Occipital lobe (tissue), 3 donors: ENCODE measurements at places on chromosomes 1 and 21. TPM values are rescaled to one million over a fixed set of nuclear protein-coding genes. Genes with fewer than 3 reads are reported as not detected.

C1orf74 gene
- total RNA-seq: 2.8 TPM

ZNF648 gene
- total RNA-seq: 0.31 TPM

HSPG2 gene
- total RNA-seq: 3.7 TPM

TRIM67 gene
- 44.9 TPM for total RNA-seq

SNX7 gene
- 163 TPM for total RNA-seq

RPE65 gene
- total RNA-seq: 0.16 TPM

CFHR3 gene
- total RNA-seq: not detected

SHISAL2A gene
- total RNA-seq: not detected

DNA sequence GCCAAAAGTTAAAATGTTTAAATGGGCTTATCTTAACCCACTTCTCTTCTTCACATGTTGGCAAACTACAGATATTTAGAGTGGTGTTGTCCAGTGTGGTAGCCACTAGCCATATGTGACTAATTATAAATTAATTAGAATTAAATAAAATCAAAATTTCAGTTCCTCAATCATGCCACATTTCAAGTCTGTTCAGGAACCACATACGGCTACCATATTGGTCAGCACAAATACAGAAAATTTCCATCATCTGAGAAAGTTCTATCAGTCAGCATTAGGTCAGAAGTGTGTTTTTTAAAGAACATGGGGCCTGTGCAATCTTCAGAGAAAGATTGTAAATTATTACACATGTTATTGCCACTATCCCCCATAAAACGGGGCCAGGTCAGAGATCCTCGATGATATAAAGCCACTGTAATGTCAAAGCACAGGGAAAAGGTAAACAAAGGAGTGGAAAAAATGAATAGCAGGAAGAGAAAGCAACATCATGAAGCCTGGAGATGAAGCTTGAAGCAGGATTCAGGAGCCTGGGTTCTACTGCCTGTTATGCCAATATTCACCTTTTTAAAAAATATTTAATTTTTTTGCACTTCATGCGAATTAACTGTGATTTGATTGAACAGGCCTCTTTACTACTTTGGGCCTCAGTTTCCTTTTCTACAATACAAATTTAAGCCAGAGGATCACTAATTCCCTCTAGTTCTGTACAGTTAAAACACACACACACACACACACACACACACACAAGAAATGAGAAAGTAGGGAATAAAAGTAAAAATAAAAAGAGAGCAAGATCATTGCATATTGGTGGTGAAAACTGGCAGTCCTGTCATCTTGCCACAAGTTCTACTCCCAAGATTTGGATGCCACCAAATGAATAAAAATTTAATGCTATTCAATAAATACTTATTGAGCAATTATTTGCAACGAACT lies 2.3 kb downstream of the RSBN1 start:
- no peak for DNase-seq

DNA sequence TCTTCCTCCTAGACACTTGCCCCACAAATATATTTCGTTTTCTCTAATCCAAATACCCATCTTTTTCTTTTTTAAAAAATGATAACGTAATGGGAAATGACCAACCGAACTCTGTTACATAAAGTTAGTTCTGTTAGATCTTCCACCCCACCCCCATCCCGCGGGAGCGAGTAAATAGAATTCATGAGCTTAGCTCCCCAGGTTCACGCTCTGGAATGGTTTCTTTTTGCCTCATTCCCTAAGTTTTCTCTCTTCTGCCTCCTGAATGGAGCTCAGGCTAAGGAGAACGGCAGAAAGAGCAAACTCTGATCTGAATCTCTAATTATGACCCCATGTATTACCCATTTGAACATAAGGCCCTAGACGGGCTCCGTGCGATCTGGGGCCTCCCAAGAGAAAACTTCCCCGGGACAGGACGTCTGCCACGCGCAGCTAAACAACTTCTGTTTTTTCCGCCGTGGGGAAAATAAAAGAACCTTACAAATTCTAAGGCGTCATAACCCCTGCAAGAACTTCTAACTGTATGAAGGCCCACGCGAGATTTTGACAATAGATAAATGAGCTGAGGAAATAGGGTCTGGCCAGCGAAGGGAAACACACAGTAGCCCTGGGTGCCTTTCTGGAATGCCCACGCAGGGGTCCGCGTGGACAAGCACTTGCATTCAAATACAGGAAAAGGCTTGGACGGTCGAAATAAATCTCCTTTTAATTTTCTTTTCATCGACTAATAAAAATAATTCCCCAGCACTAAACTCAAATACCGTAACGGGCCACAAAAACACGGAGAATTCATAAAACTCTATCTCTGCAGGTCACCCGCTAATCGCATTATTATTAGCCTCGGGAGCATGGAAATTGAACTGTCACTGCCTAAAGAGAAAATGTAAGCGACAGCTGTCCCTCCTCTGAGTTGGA lies 2.2 kb downstream of the TBX15 start:
- no peak for DNase-seq

- DNase-seq: no peak
These were observed 47.3 kb downstream of the LYPLAL1 start for GRCh38 chr1:219220945-219221344.

DNA sequence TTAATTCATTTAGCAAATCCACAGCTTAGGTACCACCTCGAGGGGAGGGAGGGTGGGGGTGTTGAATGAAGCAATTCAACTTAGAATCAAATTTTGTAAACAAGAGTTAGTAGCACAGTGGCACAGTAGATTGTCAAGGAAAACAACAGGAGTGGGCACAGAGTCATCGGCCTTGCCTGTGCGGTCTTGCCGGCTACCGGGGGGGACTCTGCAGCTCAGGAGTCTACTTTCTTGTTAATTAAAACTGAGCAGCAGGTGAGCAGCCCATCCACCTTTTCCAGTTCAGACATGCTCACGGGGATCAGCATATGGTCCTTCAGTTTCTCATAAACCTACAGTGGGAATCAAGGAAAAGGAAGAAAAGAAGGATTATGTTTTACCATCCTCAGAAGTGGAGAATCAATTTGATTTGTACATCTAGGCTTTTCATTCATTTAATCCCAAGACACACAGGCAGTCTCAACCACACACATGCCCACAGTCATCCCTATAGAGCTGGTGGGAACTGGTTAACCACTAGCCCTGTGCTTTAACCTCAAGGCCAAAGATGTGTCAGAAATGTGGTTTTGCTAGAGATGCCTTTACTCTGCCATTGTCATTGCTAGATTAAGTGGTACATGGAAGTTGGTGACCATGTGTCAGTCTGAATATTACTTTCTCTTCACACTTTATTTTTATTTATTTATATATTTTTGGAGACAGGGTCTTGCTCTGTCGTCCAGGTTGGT lies 45.0 kb upstream of the BCL10 start:
- no peak for DNase-seq

DNA sequence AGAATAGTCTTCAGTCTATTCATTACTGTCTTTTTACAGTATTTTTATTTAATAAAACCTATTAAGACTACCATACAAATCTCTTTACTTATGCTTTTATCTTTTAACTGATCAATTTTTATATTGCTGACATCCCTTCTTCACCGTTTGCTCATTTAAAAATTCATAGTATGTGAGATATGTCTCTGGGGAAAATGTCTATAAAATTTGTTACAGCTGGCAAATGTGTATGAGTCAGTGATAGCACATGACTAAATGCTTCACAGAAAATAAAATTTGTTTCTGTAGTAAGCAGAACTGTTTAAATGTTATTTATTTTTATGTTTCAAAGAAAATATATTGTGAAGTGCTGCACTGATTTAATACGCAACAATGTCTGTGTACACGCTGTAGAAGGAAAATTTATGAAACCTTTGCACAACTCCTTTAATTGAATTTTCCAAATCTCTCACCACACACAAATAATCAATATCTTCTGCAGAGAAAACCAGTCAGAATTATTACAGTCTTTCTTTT lies 74.2 kb downstream of the ITGB3BP start:
- DNase-seq: no peak

DNA sequence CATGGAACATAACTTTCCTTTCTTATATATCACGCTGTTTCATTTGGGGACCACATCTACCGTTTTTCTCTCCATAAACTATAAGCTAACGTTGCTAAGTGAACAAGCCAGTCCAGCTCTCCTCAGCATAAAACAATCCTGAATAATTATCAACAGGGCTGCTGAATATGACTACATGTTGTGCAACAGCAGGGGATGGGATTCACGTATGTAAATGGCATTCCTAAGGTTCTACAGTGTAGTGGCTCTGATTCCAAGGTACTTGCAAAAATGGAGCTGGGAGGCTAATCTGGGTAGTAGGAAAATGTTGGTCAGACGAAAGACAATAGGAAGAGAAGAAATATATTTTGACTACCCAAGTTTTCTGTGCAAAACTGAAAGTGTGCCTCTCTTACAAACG lies 262.8 kb downstream of the RWDD3 start:
- no peak for DNase-seq

- no peak for DNase-seq
These were observed 16.5 kb upstream of the PIGV start for GRCh38 chr1:26771285-26771642.

- no peak for DNase-seq
These were observed 867 bp downstream of the PTGFRN start for GRCh38 chr1:116910379-116911187.

DNA sequence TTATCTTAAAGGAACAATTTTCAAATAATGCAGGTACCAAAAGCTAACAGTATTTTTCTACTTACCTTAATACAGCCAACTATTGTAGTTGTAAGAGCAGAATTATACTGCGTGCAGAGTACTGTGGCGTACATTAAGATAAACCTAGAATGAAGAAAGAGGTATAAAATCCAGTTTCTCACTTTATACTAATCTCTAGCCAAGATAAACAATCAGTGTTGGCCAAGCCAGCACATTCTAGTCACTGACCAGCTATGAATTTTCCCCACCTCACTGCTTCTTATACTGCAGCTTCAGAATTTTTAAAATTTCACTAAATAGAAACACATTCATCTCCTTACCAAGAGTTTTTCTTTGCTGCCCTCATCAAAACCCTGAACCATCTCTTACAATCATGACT lies 33.6 kb downstream of the SLC35D1 start:
- no peak for DNase-seq

DNA sequence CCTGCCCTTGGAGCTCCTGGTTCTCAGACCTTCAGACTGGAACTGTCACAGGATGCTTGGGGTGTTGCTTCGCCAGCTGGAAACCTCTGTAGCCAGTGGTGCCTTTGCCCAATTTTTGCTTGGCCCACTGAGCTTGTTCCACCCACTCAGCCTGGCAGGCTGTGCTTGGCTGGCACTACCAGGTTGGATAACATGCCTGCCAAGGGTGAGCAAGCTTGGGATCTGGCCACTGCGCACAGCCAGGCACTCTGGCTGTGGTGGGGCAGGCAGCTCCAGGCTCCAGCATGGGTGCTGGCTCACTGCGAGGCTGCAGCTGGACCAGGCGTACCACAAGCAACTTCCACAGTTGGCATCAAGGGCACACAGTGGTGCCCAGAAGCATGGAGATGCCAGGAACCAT lies 967.8 kb upstream of the NCAM2 start:
- DNase-seq: no peak
